ENCODE measurements at places on chromosomes 7 and 10.
A peak's percentile ranks its signal among the peaks of the same experiment; 100 is the strongest.

DNA sequence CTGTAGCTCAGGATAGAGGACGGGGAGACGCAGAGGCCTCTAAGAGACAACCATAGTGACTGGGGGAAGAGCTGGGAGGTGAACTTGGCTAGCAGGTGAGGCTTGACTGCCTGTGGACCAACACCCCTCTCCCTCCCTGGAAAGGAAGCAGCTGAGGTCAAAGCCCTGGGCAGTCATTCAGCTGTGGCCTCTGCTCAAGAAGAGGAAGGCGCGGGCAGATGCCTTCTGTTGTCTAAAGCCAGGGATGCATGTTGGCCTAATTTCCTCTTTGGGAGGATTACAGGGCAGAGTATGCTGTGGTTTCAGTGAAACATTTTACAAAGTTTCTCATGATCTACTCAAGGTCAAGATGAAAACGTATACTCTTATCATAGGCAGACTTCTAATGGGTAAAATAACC lies 327.1 kb downstream of the PRPF18 start:
- no peak for DNase-seq

GRCh38 chr7:155591055-155591775 lies 44.9 kb upstream of the CNPY1 start:
- DNase-seq: no peak

DNA sequence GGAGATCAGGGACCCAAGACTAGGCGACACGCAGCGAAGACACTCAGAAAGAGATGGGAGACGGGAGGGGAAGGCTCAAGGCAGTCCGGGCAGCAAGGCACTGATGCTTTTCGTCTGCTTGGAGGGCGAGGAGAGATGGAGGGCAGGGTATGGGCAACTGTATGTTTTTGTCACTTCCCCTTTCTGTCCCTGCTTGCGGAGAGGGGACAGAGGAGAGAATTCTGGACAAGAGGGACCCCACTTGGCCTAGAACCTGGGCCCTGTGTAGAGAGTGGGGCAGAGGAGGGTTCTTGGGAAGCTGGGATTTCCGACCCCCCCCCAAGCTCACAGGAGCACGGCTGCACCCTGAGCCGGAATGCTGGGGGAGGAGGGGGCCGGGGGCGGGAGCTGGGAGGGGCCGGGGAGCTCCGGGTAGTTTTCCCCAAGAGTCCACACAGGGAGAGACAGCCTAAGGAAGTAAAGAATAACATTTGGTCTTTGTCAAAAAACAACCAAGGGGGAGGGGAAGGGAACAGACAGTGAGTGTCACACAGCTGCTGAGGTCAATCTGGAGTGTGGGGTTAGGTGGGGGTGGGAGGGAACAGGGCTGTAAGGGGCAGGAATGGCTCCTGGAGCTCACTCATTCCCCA lies 1.8 kb downstream of the LRCH4 start:
- DNase-seq: no peak

GRCh38 chr7:28536259-28536658 lies 123.9 kb downstream of the CREB5 start:
- DNase-seq: peak; percentile 56

DNA sequence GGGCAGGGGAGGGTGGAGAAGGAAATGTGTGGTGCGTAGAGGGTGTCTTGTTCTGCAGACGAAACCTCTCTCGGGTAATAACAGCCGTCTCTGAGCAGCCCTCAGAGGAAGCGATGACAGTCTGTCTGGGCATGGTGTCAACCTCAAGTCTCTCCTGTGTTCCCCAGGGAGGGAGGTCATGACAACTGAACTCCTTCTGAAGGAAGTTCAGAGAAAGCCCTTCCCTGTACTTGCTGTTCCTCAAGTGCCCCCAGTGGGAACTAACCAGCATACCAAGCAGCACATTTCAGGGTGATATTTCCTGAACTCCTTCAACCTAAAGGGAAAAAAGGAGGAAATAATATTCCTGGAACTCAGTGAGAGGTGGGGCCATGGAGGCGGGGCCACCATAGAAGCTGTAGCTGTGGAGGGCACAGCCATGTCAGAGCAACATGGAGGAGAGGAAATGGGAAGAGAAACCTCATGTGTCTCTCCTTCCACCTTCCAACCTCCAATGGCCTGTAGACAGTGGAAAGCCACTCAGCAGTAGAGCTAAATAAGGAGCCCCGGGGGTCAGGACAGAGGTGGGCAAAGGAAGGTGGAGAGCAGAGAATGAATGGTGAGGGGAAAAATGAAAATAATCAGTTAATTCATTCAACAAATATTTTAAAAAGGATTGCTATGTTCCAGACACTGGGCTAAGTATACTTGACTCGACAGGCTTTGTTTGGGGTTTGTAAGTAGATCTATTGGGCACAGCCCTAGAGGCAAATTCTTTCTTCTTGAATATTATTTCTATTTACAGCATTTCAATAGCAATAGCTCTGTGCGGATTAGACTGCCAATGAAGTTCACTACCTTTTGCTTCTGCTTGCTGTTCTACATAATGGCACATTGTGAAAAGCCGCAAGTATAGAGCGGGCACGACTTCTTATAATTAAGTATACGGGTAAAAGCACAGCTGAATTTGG lies 61.0 kb upstream of the AOAH start:
- no peak for DNase-seq

DNA sequence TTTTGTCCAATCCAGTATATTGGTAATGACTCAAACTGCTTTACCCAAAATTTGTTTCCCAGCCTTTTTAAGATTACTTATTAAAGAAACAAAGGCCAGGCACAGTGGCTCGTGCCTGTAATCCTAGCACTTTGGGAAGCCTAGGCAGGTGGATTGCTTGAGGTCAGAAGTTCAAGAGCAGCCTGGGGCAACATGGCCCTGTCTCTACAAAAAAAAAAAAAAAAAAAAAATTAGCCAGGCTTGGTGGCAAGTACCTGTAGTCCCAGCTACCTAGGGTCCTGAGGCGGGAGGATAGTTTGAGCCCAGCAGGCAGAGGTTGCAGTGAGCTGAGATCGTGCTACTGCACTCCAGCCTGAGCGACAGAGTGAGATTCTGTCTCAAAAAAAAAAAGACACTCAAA lies 7.0 kb upstream of the ARHGAP12 start:
- DNase-seq: no peak

DNA sequence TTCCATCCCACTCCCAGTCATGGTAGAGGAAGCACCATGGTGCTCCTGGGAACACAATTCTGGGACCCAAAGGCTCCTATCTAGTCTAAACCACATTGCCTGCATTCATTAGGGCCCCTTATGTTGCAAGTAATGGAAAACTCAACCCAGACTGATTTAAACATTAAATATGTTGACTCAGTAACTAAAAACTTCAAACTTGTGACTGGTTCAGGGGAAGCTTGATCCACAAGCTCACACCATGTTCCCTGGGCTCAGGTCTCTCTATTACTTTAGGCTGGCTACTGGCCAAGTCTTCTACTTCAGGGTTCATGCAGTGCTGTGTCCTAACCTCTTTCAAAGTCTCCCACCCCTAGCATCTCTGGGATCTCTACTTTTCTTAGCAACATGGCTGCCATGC lies 13.1 kb downstream of the WNT16 start:
- DNase-seq: peak; percentile 32

DNA sequence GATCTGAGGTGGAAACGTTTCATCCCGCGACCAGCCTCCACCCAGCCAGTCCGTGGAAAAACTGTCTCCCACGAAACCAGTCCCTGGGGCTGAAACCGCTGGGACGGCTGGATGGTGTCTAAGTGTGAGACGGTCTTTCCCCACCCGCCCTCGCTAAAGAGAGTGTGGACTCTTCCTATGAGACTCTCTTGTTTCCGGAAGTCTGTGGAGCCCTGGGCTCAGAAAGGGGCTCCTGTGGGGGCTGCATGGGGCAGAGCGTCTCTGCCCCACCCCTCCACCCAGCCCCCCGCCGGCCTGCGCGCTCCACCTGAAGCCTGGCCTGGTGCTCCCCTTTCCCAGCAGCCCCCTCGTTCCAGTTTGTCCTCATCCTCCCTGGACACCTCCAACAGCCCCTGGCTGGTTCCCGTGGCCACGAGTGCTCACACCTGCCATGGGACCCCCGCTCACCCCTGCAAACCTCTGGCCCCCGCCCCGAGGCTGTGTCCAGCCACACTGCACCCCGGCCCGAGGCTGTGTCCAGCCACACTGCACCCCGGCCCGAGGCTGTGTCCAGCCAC lies 28.7 kb downstream of the CFAP46 start:
- no peak for DNase-seq

DNA sequence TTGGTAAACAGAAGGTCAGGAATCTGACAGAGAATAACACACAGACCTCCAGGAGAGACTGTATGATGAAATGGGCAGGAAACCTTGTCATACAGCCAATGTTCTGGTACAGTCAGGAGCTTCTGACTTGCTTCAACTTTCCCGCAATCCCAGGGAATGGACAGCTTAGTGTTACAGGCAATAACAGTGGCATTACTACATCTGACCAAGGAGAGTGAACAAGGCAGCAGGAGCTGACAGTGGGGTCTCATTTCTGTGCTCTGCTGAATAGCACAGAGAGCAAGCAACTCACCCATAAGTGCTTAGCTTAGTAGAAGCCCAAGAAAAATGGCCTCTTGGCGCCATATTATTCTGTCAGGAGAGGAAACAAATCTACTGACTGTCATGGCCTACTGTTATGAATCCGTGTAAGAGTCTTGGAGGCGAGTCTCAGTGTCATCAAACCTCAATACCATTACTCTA lies 186.2 kb upstream of the MTPN start:
- DNase-seq: peak; percentile 3

GRCh38 chr10:73065441-73065840 lies 31.2 kb downstream of the P4HA1 start:
- no peak for DNase-seq

GRCh38 chr10:44358080-44358771 lies 26.7 kb downstream of the CXCL12 start:
- no peak for DNase-seq

GRCh38 chr7:141928146-141928844 lies 12.1 kb downstream of the OR9A4 start:
- no peak for DNase-seq

GRCh38 chr10:43071865-43072650 lies 4.8 kb upstream of the RET start:
- DNase-seq: no peak

- no peak for DNase-seq
Measured at GRCh38 chr10:117399341-117400196, 24.3 kb upstream of the PDZD8 start.

DNA sequence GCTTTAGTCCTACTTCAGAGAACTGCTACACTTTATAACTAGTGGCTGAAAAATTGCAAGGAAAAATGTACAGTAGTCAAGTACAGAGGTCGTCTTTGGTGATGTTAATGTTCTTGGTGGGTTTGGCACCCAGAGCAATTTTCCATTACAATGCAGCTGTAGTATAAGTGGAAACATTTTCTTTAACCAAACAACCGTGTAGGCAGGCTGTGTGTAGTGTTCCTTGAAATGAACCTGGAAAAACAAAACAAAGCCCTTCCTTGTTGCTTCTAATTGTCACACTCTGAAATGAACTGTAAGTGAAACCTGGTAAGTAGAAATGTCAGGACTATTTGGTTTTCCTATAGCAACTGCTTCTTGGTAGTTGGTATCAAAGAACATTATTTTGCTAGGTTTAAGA lies 256.9 kb downstream of the MDFIC start:
- peak; percentile 1 for DNase-seq

GRCh38 chr10:129364949-129365348 lies 102.1 kb upstream of the MGMT start:
- DNase-seq: no peak

DNA sequence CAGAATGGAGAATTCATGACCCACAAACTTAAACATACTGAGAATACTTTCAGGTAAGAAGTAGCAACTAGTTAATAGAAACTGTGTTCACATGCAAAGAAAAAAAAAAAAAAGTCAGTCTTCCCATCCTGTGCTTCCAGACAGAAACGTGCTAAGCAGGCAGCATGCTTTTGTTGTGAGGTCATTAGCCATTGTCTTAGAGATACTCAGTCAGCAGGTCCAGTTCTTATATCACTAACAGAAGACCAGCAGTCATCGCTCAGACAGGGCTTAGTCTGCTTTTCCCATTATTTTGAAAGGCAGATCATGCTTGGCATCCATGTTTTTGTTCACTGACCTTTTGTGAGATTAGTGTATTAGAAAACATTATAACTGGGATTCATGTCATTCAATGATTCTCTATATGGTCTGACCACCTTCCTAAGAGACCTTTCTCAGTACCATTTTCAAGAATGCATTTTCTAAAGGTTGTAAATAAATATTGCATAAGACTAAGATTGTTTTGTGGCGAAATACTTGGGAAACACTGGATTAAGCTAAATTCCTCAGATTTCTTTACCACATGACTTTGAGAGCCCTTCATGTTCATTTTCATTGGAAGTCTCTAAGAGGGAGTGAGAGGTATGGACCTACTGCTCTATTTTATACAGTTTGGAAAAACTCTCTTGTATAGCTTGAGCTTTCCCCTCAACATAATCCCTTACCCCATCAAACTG lies 45.0 kb upstream of the AGBL3 start:
- DNase-seq: peak; percentile 86

DNA sequence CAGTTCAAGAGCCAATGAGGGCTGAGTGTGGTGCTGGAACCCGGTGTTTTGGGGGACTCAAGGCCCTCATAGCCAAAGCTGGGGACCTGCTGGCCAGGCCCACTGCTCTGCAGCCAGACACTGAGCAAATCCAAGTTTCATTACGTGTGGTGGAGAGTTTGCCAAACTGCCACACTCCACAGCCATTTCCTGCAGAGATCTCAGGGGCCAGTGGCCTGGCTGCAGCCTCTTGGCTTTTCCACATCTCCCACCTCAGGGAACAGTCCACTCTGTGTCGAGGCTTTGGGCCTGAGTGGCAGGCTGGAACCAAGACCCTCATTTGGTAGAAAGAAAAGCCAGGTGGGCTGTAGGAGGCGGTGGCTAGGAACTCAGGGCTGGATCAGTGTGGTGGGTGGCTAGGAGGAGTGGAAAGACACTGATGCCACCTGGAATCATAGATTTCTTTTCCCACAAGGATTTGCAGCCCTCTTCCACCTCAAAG lies 3.2 kb downstream of the HOXA11 start:
- DNase-seq: no peak

GRCh38 chr10:112728997-112729396 lies 221.1 kb upstream of the TCF7L2 start:
- DNase-seq: no peak

GRCh38 chr7:10973061-10973941 lies at the start of gene PHF14:
Gene PHF14, plus strand, starts transcription at chr7:10973872. Its CDS starts 452 bp downstream, at chr7:10974324.
- DNase-seq: peak; percentile 96

- DNase-seq: no peak
Measured at GRCh38 chr7:122200888-122201287, 56.8 kb upstream of the AASS start.

GRCh38 chr10:88066319-88066718 lies 202.9 kb downstream of the PTEN start:
- DNase-seq: no peak

DNA sequence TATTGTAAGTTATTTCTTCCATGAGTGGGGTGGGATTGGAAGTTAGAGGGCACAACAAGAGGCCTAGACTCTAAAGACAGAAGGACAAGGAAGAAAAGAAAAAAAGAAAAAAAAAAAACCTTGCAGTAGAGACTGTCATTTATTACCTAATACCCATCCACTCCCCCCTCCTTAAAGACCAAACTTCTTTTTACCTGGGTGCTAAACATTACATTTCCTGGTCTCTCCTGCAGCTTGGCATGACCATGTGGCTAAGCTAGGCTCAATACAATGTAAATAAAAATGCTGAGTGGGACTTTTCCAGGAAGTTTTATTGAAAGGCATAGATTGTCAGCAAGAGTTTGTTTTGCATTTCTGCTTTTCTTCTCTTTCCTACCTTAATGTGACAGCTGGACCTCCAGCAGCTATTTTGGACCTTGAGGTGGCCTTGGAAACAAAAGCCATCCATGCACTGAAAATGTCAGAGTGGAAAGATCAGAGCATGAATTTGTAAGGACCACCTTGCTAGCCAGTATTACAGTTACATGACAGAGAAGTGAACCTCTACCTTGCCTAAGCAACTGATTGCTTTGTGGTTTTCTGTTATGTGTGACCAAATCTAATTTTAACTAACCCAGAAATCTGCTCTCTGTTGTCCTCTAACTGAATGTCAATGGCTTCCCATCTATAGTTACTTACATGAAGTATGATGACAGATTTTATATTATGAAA lies 81.3 kb upstream of the SFMBT2 start:
- no peak for DNase-seq

Data from fibroblast of skin of right quadriceps (primary cell).